ENCODE measurements at places on chromosomes 12 and 14.

DNA sequence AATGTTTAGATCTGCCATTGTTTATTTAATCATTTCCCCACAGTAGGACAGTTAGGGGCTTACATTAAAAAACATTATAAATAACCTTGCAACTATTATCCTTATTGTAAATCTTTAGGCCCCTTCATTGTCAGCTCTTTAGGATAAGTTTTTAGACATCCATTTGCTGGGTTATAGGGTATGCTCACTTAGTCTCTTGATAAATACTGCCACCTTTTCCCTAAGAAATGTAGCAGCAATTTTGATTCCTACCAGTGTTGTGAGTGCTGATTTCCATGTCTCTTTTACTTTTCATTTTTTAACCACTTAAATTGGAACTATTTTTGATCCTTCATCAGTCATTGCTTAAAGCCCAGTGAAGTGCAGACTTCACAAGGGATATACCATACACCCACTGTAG, 94.4 kb downstream of the AVPR1A start:
- DNase-seq, result no peak

DNA sequence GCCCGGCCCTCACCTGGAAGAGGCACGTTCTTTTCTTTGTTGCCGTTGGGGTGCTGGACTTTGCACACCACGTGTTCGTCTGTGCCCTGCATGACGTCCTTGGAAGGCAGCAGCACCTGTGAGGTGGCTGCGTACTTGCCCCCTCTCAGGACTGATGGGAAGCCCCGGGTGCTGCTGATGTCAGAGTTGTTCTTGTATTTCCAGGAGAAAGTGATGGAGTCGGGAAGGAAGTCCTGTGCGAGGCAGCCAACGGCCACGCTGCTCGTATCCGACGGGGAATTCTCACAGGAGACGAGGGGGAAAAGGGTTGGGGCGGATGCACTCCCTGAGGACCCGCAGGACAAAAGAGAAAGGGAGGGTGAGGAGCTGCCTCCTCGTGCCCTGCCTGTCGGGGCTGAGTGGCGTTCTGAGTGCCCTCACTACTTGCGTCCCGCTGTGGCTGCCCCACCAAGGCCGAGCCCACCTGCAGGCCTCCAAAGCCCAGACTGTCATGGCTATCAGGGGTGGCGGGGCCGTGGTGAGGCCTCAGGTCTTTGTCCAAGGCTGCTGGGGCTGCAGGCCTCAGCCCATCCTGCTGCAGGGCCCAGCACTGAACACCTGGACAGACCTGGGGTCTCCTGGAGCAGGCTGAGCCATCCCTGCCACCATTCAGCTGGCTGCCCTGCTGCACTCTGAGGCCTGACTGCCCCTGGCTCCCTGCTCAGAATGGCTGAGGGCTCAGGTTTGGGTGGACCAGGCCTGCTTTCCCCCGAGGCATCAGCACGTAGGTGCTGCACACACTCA, 329.7 kb downstream of the TMEM121 start:
- no peak for DNase-seq

GRCh38 chr12:51269174-51270066, 795 bp downstream of the SMAGP start:
- peak; percentile 42 for DNase-seq

GRCh38 chr14:99818503-99819036, 25.4 kb downstream of the EML1 start:
- DNase-seq, result no peak

DNA sequence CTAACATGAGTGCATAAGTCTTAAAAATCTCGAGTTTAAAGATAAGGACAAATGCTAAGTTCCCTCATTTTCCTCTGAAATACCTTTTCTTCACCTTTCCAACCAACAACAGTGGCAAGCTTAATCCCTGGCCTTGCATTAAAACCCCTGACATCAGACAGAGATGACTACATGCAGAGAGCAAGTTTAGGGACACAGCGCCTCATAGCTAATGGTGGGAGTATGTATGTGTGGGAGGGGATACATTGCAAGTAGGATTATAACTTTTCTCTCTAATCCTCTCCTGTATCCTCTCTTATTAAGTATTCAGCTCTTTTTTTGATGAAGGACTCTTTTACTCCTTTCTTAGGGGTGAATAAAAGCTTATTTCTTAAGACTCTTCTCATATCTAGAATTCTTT, 547.1 kb downstream of the CCER1 start:
- DNase-seq, result no peak

GRCh38 chr14:98176892-98177291, 1095.1 kb downstream of the BCL11B start:
- DNase-seq, result no peak

- no peak for DNase-seq
Observed at GRCh38 chr12:3367750-3368444, 123.1 kb upstream of the PRMT8 start.

- DNase-seq, result no peak
Observed at GRCh38 chr14:29955087-29955486, 27.4 kb upstream of the PRKD1 start.

DNA sequence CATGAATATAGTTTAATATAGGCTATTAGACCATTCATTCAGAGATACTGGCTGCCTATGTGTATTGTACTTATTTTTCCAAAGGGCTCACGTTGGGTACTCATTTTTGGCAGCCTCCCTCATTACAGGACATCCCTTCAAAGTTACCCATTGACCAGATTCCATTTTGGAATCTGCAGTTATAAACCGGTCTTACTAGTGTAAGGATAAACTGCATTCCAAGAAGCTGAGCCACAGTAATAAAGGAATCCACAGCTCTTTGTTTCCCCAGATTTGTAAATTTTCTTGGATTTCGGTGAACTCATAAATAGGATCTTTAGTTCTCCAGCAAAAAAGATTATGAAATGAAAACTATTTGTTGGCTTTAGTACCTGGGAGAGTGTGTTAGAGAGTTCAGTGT, 18.9 kb upstream of the CFL2 start:
- no peak for DNase-seq

DNA sequence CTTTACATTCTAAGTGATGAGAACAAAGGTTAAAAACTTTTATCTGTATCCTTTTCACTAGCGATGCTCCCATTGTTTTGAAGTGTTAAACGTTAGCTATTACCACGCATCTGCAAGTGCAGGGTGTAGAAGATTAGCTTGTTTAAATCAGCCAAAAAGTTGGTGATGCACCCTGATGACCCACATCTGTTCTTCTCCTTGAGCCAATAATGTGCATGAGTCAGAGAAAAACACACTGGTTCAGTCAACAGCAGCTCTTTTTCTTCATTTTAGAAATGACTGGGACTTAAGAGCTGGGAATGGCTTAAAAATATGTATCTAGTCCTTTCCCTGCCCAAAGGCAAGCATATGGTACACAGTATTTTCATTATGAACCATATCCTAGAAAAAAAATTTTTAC, 323.5 kb upstream of the PDE3A start:
- DNase-seq, result no peak

GRCh38 chr12:19223018-19223417, 93.5 kb downstream of the PLEKHA5 start:
- no peak for DNase-seq

- DNase-seq, result no peak
Observed at GRCh38 chr14:104693482-104694431, 4.3 kb downstream of the INF2 start.

- no peak for DNase-seq
Observed at GRCh38 chr12:26318661-26319068, 123.3 kb downstream of the SSPN start.

GRCh38 chr12:39959031-39959430, 146.8 kb downstream of the SLC2A13 start:
- no peak for DNase-seq

GRCh38 chr14:56482310-56482911, 97.2 kb upstream of the TMEM260 start:
- DNase-seq, result no peak

DNA sequence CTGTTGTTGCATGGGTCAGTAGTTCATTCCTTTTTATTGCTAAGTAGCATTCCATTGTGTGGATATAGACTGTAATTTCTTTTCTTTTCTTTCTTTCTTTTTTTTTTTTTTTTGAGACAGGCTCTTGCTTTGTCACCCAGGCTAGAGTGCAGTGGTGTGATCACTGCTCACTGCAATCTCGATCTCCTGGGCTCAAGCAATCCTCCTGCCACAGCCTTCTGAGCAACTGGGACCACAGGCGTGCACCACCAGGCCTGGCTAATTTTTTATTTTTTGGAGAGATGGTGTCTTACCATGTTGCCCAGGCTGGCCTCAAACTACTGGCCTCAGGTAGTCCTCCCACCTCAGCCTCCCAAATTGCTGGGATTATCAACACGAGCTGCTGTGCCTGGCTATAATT, 5.2 kb downstream of the ATP6V0A2 start:
- DNase-seq, result no peak

DNA sequence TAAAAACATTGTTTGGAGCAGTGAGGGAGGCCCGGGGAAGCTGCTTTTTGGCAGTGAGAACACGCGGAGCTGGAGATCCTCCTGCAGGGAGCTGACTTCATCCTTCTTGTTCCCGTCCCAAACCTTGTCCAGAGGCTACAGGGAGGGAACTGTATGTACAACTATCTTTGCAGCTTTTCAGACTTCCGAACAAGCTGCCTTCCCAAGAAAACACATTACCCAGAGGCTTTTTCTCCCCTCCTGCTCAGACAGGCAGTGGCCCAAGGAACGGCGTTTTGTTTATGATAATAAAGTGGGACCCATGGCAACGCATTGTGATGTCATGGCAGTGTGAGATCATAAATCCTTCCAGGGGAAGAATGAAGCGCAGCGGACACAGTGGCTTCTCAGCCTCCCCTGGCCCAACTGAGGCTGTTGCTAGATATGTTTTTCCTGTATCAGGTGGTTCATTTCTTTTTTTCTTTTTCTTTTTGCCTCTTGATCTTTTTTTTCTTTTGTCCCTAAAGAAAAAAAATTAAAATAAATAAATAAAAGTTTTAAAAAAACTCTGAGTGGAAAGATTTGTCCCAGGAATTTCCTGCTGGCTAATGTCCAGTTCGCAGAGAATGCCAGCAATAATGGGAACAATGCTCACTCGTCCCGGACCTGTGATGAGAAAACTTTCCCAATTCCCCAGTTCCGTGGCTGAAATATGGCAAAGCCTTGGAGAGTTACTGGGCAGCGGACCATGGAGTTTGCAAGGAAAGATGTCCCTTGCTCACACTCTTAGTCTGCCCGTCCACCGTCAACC, 103.4 kb upstream of the MAP1LC3B2 start:
- DNase-seq, result no peak

- no peak for DNase-seq
Observed at GRCh38 chr12:88325816-88326189, 183.7 kb downstream of the TMTC3 start.

DNA sequence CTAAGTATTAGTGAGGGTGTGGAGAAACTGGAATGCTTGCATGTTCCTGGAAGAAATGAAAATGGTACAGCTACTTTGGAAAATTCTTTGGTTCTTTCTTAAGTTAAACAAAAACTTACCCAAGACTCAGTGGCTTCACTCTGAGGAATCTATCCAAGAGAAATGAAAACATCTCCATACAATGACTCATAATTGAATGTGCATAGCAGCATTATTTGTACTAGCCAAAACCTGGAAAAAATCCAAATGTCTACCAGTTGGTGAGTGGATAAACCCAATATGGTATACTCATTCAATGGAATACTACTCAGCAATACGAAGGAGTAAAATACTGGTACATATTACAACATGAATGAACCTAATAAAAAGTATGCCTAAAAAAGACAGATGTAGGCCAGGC, 18.0 kb upstream of the CRACR2A start:
- DNase-seq, result no peak

GRCh38 chr12:102611995-102612394, 131.6 kb upstream of the IGF1 start:
- DNase-seq, result no peak

DNA sequence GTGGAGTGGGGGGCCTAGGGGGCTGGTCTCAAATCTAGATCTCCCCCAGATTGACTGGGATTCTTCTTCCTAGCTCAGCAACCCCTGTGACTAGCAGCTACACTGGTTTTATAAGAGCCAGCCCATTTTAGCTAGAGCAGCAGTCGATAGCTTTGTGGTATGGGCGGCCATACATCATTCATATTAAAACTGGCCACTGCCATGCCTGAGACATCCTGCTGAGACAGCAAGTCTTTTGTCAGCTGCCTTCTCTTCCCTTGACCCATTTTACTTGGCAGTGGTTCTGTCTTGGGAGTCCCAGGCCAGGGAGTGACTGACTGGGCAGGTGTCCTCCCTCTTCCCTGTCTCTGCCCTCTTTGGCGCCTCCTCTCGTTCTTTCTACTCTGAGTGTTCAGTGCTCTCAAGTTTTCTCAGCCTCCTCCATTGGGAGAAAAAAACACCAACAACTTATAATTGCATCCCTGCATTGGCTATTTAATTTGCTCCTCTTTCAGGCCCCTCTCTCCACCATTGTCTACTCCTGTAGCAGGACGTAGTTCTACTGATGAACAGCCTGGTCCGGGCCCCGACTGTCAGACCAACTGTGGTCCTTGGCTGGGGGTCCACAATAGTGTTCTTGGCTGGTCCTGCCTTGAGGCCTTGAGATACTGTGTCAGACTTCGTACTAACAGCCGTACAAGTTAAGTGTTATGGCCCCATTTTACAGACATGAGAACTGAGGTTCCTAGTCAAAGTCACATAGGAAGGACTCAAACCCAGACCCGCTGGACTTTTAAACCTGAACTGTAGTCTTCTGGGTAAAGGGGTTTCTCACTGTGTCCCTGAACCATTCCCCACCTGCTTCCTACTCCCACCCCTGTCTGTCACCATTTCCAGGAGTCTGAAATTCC, 18.3 kb upstream of the JDP2 start:
- DNase-seq, result no peak

DNA sequence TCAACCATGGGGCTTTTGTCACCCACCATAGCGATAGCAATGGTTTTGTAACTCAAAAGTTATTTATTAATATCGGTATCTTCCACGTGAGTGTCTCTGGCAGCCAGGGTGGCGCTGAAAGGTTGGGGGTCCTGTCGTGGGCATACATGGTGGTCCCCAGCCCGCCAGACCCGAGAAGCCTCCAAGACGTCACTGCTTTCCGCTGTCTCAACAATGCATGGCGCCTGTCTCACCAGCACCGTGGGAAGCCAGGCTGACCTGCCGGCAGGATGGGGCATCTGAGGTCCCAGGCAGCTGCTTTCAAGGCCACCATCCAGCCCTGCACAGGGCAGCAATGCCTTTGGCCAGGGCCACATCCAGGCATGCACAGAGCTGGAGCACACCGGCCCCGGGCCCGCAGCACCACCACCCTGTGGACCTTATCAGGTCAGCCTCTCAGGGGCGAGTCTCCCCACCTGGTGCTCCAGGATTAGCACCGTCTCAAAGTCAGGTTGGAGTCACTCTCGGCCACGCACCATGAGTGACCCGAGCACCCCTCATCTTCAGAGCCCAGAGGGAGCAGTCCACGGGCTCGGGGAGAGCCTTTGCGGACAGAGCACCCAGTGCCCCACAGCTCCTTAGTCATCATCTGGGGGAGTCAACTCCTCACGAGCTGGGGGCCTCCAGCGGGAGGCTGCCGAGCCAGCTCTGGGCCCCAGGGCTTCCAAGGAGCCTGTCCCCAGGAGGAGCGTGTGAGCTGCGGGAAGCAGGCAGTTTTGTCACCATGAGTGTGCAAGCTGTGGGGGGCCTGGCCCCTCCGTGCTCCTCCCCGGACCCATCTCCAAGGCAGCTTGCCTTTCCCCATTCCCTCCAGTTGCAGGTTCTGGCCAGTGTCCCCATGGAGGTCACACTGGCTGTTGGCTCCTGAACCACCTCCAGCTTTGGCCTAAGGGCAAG, 14.6 kb upstream of the C14orf180 start:
- no peak for DNase-seq

All from stimulated activated CD4-positive, alpha-beta T cell treated with anti-CD3 and anti-CD28 coated beads, Interleukin-12 subunit alpha, Interleukin-12 subunit beta, amount 100 ng/mL, for 24 hours (primary cell).